Sigmoid colon (tissue), 7 donors: ENCODE measurements at places on chromosomes 7 and 10. TPM values are rescaled to one million over a fixed set of nuclear protein-coding genes. Genes with fewer than 3 reads are reported as not detected.

The SCART1 gene
- 4.7 TPM for total RNA-seq

The GSTO2 gene
- 1.4 TPM for total RNA-seq

The FAM24B gene
- not detected for total RNA-seq

DNA sequence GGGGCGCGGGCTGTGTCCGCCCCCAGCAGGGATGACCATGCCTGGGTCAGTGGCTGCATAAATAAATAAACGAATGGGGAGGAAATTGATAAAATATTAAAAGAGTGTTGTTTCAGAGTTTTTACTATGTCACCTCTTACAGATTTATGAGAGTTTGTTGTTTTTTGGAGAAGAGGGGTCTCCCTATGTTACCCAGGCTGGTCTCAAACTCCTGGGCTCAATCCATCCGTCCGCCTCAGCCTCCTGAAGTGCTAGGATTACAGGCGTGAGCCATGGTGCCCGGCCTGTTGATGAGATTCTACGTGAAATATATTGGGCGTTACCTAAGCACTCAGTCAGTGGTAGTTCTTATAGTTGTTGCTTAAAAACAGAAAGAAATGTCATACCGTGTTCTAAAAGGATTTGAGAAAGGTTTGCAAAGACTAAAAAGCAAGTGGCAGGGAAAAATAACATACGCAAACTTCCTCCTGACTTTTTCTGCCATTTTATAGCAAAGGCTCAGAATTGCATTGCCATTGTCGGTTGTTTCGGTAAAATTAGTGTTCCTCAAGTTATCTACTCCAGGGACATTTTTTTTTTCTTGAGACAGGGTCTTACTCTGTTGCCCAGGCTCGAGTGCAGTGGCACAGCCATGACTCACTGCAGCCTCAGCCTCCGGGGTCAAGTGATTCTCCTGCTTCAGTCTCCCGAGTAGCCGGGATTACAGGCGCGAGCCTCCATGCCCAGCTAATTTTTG lies 39.5 kb upstream of the FOXK1 start:
- DNase-seq: no peak

DNA sequence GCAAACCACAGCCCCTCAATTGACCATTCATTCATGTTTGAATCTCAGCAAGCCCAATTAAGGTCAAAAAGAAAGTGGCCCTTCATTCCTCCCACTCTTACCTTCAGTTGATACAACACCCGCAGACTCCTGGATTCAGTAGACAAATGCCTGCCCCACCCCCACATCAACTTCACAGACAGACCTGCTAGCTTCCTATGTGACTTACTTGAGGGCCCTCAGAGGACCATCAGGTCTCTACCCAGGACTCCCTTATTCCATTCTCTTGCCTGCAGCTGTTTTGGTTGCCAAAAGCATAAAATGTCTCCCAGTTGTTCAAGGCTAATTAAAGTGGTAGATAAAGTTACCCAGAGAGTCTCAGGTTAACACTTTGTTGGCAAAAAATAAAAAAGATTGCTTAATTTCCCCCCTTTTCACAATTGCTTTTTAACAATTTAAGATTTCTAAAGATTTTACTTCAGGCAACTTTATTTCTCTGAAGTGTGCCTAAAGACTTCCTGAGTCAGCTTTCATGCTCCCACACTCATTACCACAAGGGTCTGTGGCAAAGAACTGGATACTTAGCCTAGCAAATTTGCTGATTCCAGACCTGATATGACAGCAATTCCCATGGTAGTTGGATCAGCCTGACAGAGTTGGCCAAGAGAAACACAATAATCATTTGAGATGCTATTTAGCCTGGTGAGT lies 3.3 kb upstream of the MTERF1 start:
- DNase-seq: no peak

DNA sequence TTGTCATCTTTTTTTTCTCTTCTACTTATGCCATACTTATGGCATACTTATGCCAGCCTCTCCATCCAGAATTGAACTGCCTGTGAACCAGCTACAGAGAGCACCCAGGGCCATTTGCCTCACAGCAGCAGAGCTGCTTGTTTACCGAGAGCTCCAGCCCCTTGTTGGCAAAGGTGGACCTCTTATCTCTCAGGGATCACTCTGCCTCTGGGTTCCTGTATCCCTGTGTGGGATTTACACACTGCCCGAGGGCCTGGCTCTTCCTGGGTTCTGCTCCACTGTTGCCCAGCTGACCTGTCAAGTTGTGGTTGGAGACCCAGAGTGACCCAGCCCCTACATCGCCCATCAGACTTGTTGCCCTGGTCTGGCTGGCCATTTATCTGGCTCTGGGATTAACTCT lies 22.3 kb downstream of the MRPS33 start:
- no peak for DNase-seq

DNA sequence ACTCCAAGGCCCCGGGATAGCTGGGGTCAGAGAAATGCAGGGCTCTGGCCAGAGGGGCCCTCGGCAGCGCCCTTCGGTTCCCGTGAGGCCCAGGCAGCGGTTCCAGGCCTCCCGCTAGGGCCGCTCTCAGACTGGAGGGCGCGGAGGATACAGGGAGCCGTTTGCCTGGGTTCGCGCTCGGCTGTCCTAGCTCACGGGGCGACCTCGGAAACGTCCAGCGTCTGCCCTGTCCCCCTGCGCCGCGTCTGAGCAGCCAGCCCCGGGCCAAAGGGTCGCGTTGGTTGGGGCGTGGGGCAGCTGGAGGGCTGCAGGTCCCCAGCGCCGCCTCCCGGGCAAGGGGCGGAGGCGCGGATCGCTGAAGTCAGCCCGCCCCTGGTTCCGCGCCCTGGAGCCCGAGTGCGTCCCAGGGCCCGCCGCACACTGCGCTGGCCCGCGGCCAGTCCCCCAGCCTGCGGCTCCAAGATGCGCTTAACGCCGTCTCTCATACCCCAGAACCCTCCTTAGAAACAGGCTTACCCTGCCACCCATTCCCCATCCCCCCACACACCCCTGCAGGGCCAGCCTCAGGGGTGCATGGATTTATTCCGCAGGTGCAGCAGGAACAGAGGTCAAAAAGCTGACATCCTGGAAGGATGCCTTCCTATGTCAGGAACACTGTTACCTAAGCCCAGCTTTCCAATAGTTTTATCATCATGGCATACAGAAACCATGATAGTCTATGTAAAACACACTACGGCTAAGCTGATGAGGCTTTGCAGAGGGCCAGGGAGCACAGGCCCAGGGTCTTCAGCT lies 22.1 kb upstream of the OPN4 start:
- DNase-seq: no peak

DNA sequence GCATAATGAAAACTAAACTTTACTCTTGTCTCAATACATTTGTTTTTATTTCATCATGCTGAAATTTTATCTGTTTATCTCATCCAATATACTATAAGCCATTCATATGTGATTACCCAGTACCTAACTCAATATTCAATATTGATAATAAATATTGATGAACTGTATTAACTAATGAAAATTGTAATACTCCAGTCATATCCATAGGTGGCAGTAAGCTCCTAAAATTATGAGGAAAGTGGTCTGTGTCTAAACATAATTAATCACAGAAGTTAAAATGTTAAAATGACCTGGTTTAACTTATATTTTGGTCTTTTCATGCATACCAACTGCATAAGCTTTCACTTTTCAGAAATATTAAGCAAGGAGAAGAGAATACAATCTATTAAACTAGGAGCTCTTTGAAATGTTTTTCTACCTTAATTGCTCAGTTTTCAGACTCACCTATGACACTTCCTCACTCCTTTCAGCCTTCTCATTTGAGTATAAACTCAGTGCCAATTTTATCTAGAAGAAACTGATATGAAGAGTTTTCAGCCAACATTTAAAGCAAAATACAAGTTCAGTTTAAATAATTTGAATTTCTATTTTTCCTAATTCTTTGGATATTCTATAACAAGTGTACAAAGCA lies 30.5 kb upstream of the VWDE start:
- DNase-seq: no peak
